ENCODE measurements at places on chromosomes 4 and X.

DNA sequence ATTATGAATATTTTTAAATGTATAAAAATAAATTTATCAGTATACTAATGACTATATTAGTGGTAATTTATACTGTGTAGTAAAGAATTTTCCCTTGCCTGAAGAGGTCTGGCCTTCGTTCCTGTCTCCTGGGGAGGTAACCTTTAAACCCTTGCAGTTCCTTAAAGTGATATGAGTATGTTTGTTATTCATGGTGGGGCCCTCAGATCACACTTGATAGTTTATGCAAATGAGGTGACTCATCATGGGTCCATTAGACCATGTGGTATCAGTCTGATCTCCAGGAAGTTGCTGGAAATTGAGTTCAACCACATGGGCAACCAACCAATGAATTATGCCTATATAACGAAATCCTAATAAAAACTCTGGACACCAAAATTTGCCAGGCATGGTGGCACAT is 904.1 kb downstream of the RPA4 start:
- H3K27ac ChIP-seq: no peak overlapping the region
- DNase-seq: no peak
- no peak overlapping the region for H3K4me3 ChIP-seq
- H3K27me3 ChIP-seq: no peaks in the 10 kb centered on the region

DNA sequence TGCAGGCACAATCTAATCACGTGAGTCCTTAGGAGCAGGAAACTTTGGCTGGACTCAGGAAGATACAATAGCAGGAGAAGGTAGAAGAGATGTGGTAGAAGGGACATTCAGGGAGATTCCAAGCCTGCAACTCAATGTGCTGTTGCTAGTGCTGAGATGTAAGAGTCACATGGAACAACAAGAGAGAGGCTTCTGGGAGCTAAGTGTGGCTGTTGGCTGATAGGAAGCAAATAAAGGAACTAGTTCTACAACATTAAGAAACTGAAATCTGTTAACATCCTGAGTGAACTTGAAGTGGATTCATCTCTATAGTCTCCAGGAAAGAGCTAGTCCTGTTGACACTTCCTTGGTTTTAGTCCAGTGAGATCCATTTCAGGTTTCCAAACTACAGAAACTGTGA is 1207.4 kb downstream of the ADGRL3 start:
- no peaks in the 10 kb centered on the region for H3K36me3 ChIP-seq
- no peaks in the 10 kb centered on the region for H3K4me1 ChIP-seq
- H3K27ac ChIP-seq: no peak overlapping the region
- no peak for DNase-seq
- no peaks in the 10 kb centered on the region for H3K27me3 ChIP-seq
- H3K4me3 ChIP-seq: no peak overlapping the region

DNA sequence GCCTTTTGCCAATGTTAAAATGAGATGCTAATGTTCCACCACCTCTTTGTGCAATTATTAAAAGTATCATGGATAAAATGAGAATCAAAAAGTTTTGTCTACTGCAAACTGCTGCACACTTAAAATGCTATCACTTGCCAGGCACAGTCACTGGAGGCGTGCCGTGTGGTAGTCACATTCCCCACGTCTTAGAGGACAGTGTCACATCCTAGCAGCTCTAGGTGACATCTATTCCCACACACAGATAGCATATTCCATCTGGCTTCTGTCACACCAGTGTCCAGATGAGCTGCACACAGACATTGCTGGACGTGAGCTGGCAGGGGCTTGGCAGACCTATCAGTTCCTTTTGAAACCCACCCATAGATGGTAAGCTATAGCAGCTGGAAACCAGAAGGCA is 47.0 kb downstream of the NSG1 start:
- no peak for DNase-seq
- no peaks in the 10 kb centered on the region for H3K27me3 ChIP-seq
- no peak overlapping the region for H3K27ac ChIP-seq
- H3K36me3 ChIP-seq: peaks cover 61% of the 10 kb centered on the region

DNA sequence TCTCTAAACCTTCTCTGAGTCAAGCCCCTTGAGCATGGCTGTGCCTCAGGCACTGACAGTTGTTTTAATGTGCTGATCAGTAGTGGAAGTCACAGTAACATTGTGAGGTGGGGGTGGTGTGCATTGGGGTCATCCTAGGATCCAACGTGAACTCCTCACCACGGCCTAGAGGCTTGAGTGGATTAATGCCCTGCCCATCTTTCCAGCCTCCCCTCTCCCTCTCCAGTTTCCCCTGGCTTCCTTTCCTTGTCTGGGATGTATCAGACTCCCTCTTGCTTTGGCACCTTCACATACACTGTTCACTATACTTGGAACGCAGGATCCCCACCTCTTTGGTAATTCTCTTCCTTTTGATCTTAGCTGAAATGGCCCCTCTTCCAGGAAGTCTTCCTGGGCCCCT is 13.3 kb upstream of the PJA1 start:
- H3K27me3 ChIP-seq: peaks cover 4% of the 10 kb centered on the region
- no peak for DNase-seq
- H3K27ac ChIP-seq: no peak overlapping the region
- no peak overlapping the region for H3K4me3 ChIP-seq

- no peak overlapping the region for H3K4me3 ChIP-seq
- no peaks in the 10 kb centered on the region for H3K36me3 ChIP-seq
- no peaks in the 10 kb centered on the region for H3K27me3 ChIP-seq
These were observed 395.6 kb upstream of the DIPK2B start for GRCh38 chrX:45596188-45596808.

DNA sequence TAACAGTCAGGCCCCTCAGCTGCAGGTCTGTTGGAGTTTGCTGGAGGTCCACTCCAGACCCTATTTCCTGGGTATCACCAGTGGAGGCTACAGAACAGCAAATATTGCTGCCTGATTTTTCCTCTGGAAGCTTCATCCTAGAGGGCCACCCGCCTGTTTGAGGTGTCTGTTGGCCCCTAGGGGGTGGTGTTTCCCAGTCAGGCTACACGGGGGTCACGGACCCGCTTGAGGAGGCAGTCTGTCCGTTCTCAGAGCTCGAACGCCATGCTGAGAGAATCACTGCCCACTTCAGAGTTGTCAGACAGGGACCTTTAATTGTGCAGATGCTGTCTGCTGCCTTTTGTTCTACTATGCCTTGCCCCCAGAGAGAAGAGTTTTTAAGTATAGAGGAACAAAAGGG is 160.8 kb downstream of the DKK2 start:
- no peaks in the 10 kb centered on the region for H3K4me1 ChIP-seq
- H3K27me3 ChIP-seq: no peaks in the 10 kb centered on the region
- H3K4me3 ChIP-seq: no peak overlapping the region
- H3K36me3 ChIP-seq: no peaks in the 10 kb centered on the region

- no peaks in the 10 kb centered on the region for H3K36me3 ChIP-seq
- no peaks in the 10 kb centered on the region for H3K4me1 ChIP-seq
- DNase-seq: no peak
- no peak overlapping the region for H3K4me3 ChIP-seq
These were observed 665.8 kb upstream of the POU3F4 start for GRCh38 chrX:82842286-82842685.

GRCh38 chr4:129623233-129623875 is 527.4 kb downstream of the C4orf33 start:
- no peak for DNase-seq
- H3K36me3 ChIP-seq: no peaks in the 10 kb centered on the region
- H3K4me1 ChIP-seq: no peaks in the 10 kb centered on the region
- no peak overlapping the region for H3K27ac ChIP-seq
- no peak overlapping the region for H3K4me3 ChIP-seq

DNA sequence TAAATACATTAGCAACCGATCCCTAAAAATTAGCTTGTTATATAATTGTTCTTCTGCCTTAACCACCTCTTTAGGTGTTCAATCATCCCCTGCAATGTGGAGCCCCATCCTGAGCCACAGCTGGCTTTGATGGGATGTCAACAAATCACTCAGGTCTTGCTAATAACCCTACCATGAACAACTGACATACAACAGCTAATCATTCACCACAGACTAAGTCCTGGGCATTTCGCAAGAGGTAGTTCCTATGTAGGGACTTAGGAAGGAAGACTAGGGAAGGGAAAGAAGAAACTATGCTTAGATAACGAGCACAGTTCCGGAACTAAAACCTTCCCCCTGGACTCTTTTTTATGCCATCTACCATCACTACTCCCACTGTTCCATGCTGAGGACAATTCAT is 63.6 kb upstream of the PTCHD1 start:
- no peaks in the 10 kb centered on the region for H3K27me3 ChIP-seq
- H3K4me1 ChIP-seq: no peaks in the 10 kb centered on the region
- DNase-seq: no peak
- no peaks in the 10 kb centered on the region for H3K36me3 ChIP-seq

- no peaks in the 10 kb centered on the region for H3K4me1 ChIP-seq
- H3K4me3 ChIP-seq: no peak overlapping the region
- no peaks in the 10 kb centered on the region for H3K27me3 ChIP-seq
- no peak overlapping the region for H3K27ac ChIP-seq
- DNase-seq: no peak
- no peaks in the 10 kb centered on the region for H3K36me3 ChIP-seq
These were observed 165.0 kb upstream of the HS3ST1 start for GRCh38 chr4:11593576-11594116.

DNA sequence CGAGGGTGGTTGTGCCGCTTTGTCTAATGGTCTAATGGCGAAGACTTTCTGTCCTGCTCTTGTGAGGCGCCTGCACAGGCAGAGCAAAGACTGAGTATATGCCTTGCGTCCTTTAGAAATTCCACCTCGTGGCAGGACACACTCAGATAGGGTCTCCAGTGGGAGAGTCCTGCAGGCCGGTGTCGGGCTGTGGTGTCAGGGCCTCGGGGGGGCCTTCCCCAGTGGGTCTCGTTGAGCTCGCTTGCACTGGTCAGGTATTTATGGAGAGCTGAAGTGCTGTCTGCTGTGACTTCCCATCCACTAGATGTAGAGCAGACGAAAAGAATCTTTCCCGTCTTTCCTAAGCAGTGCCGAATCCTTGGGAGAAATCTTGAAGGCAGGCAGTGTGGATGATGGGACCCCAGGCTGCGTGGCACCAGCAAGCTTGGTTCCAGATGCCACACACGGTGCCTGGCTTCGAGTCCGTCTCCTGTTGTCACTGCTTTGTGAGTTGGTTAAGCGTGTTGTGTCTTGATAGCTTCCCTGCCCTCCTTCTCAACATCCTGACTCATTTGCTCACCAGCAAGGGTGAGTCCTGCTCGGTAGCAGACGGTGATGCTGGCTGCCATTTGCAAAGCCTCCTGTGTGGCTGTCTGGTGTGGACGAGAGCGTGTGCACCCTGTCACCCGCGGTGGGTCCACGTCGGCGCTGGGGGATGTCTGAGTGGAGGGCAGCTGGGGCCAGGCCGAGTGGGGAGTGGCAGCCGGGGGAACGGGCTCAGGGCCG is 20.5 kb downstream of the MAEA start:
- H3K4me1 ChIP-seq: peaks cover 6% of the 10 kb centered on the region
- DNase-seq: no peak
- peaks cover 9% of the 10 kb centered on the region for H3K36me3 ChIP-seq
- H3K4me3 ChIP-seq: peak overlapping the region; percentile 32
- no peaks in the 10 kb centered on the region for H3K27me3 ChIP-seq

DNA sequence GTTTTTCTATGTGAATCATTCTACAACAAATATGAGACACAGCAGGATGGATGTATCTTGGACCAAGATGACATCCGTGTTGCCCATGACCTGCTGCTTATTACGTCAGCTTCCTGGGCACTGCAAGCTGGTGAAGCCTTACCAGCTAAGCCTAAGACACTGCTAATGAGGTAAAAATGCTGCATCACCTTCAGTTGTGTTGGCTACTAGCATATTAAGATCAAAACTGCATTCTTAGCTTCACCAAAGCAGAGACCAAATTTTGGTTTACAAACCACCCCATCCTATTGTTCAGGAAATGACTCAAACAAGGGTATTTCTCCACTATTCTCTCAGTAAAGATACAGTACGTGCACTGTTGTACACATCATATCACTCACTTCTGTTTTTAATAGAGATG is 50.3 kb downstream of the MAML3 start:
- no peak for DNase-seq
- no peaks in the 10 kb centered on the region for H3K4me1 ChIP-seq
- H3K27ac ChIP-seq: no peak overlapping the region
- no peak overlapping the region for H3K4me3 ChIP-seq

GRCh38 chrX:49884290-49884862 is 5.1 kb downstream of the USP27X start:
- no peak overlapping the region for H3K4me3 ChIP-seq
- H3K4me1 ChIP-seq: no peaks in the 10 kb centered on the region
- H3K36me3 ChIP-seq: no peaks in the 10 kb centered on the region
- no peaks in the 10 kb centered on the region for H3K27me3 ChIP-seq
- peak; percentile 57 for DNase-seq
- no peak overlapping the region for H3K27ac ChIP-seq

Data from tibial nerve (tissue), 4 donors.